ENCODE measurements at places on chromosomes 1 and 21.
A peak's percentile ranks its signal among the peaks of the same experiment; 100 is the strongest.

DNA sequence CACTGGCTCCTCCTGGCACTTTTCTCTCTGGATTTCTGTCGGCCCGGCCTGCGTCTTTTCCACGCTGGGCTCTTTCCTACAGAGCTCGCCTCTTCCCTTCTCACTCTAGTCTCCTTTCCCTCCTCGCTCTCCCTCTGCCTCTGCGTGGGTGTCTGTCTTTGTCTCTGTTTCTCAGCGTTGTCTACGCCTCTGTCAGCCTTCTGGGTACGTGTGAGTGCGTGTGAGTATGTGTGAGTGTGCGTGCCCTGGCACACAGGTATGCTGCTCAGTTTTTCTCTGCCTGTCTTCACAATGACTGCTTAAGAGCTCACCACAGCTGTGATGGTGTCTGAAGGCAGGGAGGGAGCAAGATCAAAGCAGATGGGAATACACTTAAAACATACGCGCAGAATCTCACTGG is 77.7 kb downstream of the KIRREL1 start:
- no peak for DNase-seq

- no peak for DNase-seq
These were observed 33.6 kb upstream of the CASZ1 start for GRCh38 chr1:10829965-10830515.

GRCh38 chr1:58983162-58983561 is 199.3 kb upstream of the JUN start:
- DNase-seq = no peak

- DNase-seq = no peak
These were observed at the start of gene SPRR3 for GRCh38 chr1:153001382-153001781. Gene SPRR3 (plus strand): TSS chr1:153001749. CDS start chr1:153003021, 1,272 bp downstream.

DNA sequence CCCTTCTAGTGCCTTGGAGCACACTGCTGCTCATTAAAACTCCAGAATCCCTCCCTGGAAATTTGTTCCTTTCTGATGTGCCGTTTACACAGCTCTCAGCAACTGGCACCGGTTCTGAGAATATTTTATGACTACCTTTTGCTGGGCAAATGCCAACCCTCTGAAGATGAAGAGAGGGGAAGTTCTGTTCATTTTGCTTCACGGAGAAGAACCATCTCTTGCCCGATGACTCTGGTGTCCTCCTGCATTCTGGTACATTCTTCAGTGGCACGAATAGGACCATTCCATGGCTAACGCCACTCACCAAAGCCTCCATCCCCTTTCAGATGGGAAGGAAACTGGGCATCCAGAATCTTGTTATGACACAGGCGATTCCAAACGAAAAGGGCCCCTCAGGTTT is 96.2 kb upstream of the SIM2 start:
- DNase-seq = no peak

GRCh38 chr1:118366286-118366685 is 181.3 kb upstream of the SPAG17 start:
- no peak for DNase-seq

GRCh38 chr1:182972231-182972630 is 19.3 kb upstream of the SHCBP1L start:
- no peak for DNase-seq

GRCh38 chr21:33055991-33056390 is 13.9 kb upstream of the OLIG1 start:
- no peak for DNase-seq

DNA sequence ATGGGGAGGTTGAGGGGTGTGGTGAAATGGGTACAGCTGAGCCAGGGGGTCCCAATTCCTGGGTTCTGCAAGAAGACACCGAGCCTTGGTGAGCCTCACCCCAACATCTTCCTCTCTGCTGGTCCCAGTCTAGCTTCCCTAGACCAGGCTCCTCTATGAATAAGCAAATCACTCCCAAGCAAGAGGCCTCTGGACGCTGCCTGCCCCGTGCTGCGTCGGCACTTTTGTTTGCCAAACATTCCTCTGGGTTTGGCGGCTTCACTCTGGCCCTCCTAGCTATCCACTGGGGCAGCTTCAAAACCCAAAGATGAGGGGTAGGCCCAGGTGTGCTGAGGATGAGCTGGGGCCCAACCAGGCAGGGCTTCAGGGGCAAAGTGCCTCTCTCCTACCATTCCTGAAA is 137.1 kb upstream of the CD34 start:
- no peak for DNase-seq

GRCh38 chr21:46059195-46059594 is 38.7 kb upstream of the COL6A2 start:
- no peak for DNase-seq

- no peak for DNase-seq
These were observed 3.6 kb upstream of the VWA1 start for GRCh38 chr1:1431845-1432273.

DNA sequence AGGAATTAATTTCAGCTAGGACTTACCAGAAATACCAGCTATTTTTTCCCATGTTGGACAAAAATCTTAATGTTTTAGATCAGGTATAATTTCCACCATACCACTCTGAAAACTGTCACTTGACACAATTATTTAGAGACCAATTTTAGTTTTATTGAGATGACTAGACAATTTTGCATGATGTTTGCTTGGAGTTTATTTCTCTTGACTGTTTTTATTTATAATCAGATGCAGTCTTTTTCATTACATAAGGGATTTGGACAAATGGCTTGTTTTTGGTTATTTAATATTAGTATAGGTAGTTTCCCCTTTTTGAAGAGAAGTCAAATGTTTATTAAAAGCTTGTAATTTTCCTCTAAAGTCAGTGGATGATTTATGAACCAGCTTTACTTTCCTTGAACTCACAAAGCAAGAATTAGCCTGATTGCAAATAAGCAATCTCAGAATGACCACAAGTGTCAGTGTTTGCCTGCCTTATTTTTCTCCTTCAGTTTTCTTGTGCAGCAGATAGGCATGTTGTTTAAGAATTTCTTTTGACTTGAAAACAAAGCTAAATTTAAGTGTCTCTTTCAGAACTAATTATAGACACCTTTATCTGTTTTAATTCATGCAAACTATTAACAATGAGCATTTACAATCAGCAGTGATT is 3.8 kb upstream of the B3GALT2 start:
- DNase-seq = no peak

GRCh38 chr1:36400825-36401601 is 3.3 kb upstream of the LSM10 start:
- peak; percentile 40 for DNase-seq

DNA sequence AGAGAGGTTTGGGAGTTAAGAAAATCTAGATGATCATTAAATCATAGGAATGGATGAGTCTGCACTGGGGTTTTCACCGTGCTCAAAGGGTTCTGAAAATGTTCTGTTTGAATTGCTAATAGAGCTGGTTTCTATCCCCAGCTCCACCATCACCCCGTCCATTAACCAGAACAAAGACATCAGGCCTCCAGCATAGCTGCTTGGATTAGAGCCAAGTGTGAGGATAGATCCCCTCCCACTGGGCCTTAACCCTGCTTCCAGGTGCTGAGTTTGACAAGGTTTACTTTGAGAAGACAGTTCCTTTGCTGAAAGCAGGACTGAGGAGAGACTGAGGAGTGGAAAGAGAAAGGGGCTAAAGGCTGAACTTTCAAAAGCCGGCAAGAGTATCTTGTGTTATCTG is 48.3 kb downstream of the MPZL1 start:
- no peak for DNase-seq

All from KG1 (cell line).